ENCODE measurements at places on chromosomes 2 and 18.

DNA sequence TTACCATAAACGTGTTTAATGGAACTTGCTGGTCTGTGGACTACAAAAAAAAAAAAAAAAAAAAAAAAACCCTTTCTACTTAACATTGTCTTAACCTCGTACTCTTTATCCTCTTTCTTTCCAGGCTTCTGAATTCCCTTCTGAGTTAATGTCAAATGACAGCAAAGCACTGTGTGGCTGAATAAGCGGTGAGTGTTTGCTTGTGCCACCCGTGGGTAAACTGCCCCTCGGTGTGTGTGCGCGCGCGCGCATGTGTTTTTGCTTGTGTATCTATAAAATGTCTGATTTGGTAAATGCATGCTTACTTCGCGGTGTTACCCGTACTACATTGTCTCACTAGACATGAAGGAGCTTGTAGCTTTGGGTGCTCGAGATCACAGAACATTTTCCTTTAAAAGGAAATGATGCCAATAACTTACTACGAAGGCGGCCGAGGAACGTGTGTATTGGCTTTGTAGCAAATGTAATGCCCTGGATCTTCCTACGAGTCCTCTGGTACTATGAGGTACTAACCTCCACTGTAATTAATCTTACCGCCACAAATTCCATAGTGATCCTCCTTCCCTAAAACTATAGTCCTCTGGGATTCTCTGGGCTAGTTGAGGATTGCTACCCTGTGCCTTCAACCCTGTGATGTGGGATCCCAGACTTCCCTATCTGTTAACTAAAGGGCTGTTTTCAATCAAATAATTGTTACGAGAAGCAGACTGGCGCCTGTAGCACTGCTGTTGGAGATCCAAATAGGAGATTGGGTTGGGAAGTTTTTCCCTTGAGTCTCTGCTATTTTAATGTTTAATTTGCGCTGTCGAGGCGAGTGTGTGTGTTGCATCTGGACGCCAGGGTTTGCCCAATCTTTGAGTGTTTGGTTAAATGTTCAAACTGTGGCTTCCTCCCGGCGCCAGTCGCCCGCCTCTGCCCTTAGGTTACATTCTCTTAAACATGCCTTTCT, 1.1 kb downstream of the ID2 start:
- DNase-seq: no peak

DNA sequence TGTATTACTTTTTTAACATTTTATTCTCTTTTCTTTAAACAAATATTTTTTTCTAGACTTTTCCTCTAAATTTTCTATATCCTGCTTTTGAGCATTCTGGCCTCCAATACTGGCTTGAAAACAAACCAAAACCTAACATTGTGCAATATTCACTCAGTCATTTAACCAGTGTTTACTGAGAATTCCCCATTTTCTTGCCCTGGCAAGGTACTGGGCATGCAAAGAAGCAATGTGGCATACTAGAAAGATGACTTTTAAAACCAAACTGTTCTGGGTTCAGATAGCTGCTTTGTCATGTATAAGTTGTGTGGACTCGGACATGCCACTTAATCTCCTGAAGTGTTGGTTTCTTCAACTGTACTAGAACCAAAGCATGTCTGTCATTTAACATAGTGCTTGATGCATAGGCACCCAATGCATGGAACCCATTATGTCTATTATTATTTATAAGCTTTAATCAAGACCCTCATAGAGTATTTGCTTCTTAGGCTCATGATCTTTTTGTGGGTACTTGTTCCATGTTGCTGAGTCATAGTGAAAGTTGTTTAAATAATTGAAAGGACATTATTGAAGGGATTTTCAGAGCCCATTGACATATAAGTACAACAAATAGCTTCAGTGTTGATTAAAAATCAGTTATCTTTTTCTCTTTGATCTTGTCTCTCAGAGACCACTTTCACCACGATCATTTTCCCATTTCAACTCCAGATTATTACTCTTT, 185.4 kb upstream of the OSR1 start:
- DNase-seq: no peak

DNA sequence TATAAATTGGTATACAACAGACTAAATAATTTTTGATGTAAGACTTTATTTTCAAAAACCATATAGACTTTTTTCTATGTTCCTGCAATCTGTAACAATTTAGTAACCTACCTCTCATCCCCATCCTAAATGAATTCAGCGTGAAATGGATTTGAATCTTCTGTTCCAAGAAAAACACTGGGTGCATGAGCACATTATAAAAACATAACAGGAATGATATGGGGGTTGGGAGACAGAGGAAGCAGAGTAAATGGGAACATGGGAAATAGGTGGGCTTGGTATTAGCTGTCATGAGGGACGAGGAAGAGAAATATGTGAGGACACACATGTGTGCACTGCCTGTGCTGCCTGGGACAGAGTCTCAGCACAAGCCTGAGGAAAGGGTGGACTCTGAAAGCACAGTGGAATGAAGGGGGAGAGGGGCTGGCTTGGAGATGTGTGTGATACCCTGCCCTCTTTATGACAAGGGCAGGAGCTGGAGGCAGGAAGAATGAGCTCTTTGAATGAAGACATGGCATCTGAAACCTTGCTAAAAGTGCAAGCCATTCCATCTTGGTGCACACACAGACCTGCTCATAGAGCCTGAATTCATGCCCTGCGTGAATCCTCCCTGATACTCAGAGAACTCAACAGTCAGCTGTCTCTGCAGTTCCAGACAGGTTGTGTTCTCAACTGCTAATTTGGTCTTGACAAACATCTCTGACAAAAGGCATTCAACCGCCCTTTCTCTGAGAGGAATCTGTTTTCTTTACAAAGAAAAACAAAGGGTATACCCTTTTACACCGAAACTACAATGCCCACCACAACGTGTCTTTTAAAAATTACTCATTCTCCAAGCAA, 66.6 kb downstream of the EPB41L3 start:
- DNase-seq: no peak

- DNase-seq: no peak
Observed at GRCh38 chr2:160498137-160498536, 4.5 kb upstream of the RBMS1 start.

GRCh38 chr18:10094154-10094553, 180.3 kb downstream of the VAPA start:
- DNase-seq: no peak

DNA sequence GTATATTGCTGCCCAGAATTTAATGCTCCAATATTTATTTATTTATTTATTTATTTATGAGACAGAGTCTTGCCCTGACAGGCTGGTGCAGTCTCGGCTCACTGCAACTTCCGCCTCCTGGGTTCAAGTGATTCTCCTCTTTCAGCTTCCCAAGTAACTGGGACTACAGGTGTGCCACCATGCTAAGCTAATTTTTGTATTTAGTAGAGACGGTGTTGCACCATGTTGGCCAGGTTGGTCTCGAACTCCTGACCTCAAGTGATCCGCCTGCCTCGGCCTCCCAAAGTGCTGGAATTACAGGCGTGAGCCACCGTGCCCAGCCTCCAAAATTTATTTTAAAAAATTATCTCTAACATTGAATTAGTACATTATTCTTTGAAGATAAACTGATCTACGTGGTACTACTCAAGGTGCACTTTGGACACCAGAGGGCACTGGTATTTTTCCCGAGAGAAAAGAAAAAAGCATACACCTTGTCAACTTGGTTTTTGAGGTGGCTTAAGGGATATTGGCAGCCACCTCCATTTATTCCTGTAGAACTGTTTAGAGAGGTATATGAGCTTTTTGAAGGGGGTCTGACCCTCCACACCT, 1.4 kb upstream of the IDH1 start:
- no peak for DNase-seq

- no peak for DNase-seq
Observed at GRCh38 chr2:46394649-46395510, 84.5 kb upstream of the TMEM247 start.

DNA sequence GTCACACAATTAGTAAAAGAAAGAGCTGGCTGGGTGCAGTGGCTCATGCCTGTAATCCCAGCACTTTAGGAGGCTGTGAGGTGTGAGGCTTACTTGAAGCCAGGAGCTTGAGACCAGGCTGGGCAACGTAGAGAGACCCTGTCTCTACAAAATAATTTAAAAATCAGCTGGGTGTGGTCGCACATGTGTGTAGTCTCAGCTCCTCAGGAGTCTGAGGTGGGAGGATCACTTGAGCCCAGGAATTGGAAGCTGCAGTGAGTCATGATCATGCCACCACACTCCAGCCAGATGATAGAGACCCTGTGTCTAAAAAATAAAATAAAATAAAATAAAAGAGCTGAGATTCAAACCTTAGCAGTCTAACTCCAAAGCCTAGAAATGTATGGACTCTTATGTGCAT, 39.0 kb upstream of the NEDD4L start:
- DNase-seq: no peak

DNA sequence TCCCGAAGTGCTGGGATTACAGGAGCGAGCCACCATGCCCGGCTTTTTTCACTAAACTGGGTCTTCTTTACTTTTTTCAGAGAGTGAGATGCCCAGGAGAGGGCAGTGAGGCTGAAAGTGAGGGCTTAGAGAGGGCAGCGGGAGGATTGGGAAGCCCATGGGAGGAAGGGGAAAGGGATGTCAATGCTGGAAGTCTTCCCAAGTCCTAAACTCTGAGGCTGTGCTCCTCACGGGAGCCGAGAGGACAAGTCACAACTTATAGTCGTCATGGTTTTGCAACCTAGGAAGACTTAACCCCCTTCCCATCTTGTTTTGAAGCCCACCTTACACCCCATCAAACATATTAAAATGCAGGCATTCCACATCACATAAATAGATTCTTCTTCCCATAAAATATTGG, 15.1 kb upstream of the MEP1B start:
- DNase-seq: no peak

DNA sequence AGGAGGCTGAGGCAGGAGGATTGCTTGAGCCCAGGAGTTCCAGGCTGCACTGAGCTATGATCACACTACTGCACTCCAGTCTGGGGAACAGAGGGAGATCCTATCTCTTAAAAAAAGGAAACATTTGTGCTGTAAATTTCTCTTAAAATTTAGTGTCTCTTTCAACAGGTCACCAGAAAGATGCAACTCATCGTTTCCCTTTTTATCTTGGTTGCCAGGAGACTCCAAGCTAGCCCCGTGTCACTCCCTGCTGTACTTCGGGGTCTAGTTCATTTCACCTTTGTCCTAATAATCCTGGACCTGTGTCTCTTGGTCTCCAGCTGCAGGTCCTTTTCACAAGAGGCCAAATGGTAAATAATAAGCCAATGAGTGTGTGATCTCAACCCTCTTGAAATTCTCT, 7.1 kb downstream of the HS1BP3 start:
- DNase-seq: no peak

GRCh38 chr2:5694306-5694705, 2.1 kb downstream of the SOX11 start:
- no peak for DNase-seq

DNA sequence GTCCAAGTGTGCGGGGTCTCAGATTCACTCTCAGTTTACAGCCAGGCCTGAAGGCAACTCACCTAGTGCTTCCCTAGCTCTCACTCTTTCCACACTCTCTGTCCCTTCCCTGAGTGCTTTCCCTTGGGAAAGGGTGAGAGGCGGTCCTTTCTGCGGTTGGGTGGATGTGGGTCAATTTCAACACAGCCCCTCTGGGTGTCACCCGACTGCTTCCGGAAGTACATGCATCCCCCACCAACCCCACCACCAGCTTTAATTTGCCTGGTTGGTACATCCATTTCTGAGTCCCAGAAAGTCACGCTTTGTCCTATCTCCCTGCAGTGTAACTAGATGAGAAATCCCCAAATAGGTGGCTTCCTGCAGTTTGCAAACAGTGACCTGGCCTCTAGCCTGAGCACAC, 307.3 kb upstream of the MEIS1 start:
- DNase-seq: no peak

DNA sequence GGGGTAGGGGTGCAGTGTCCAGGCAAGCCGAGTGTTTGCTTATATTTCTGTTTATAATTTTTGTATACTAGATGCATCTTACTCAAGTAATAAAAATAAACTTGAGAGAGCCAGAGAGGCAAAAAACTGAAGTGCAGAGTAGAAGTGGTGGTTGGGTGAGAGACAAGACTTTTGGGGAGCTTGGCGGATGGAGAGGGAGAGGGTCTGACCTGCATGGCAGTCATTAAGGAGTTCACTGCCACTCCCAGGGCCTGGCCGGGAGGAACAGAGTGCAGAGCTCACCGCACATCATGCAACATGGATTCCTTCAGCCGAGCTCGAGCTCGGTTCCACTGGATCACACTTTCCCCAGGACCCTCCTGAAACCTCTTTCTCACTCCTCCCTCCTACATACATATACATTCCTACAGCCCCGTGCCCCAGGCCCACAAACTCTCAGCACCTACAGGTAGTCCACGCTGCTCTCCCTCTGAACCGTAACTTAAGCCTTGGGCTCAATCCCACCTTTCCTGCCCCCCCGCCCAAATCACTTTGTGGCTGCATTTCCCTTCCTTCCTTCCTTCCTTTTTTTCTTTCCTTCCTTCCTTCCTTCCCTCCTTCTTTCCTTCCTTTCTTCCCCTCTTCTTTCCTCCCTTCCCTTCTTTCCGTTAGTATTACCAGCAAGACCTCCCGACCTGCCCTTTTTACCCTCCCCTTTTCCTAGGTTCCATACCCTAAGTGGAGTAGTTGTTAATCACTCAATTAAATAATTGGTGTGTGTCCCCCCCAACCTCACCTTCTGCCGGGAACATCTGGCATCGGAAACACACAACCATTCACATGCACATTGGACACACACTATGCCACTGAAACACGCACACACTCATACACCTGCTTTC, 37.1 kb upstream of the ATP6V1B1 start:
- no peak for DNase-seq

DNA sequence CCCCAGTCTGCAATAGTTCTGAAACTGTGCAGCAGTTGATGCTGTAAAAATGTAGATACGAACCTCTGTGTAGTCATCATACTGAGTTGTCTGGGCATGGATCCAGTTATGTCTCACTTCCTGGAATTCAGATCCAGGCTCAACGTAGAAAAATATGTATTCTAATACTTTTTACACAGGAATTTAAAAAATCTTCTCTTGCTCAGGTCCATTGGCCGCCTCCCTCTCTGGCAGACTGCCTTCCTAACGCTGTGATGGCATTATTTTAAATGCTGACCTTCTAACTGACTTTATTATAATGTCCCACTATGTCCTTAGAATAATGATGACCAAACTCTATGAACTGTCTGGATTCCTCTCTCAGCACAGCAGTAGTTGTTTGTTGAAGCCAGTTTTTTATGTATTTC, 119.6 kb downstream of the FEZ2 start:
- DNase-seq: no peak

DNA sequence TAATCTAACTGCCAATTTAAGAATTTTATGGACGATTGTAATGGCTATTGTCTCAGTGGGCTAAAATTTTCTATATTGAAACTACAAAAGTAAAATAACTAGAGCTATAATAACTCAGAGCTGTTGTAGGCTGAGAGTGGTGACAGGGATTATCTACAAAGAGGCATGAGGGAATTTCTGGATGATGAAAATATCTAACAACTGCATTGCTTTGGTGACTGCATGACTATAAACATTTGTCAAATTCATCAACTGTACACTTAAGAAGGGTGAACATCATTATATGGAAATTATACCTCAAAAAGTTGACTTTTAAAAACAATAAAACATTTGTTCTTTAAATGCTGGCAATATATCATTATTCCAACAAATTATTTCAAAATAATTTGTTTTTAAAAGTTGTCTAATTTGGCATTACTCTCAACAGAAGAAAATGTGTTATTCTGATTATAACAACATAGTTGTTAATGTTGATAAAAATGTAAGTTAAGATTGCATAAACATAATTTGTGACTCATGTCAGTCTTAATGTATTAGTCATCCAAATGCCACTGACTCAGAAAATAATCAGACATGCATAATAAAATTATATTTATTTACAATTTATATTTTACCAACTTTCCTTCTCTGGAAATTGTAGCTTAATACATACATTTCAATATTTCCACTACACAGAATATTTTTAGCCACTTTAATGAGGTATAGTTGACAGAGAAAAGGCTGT, 865.1 kb upstream of the VRK2 start:
- no peak for DNase-seq
